ENCODE measurements at places on chromosomes 3 and 15.
A peak's percentile ranks its signal among the peaks of the same experiment; 100 is the strongest.

DNA sequence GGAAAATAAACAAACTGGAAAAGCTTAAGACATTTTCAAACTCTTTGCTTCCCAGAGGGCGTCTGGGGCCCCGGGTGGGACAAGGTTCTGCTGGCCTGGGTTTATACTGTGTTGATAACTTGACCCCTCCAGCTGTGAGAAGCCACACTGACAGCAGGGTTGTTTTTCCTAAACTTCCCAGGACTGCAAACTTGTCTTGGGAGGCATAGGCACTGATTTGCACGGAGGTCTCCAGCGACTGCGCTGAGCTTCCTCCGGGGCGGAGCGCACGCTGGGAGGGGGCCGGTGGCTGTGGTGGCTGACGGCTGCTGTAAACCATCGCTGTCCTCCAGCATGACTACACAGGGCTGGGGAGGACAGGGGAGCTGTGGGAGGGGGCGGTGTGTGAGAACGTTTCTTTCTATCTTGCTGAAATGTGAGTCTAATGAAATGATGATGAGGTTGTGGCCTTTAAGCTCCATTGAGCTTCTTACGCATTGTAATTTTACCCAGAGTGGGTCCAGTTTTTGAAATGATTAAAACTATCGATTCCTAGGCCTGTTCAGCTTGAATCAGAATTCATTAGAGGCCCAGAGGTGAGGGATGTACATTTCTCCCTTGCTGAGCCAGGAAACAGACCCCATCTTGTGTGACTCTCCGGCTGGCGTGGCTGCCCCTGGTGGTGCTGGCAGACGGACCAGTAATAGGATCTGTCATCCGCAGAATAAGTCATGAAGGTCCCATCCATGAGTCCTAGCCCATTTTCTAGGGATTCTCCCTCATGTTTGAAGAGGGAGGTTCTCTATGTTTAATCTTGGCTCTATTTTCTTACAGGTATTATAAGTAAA lies 40.5 kb upstream of the VPS8 start:
- DNase-seq, result no peak

GRCh38 chr3:27559835-27560234 lies 75.7 kb upstream of the SLC4A7 start:
- DNase-seq, result peak; percentile 73

DNA sequence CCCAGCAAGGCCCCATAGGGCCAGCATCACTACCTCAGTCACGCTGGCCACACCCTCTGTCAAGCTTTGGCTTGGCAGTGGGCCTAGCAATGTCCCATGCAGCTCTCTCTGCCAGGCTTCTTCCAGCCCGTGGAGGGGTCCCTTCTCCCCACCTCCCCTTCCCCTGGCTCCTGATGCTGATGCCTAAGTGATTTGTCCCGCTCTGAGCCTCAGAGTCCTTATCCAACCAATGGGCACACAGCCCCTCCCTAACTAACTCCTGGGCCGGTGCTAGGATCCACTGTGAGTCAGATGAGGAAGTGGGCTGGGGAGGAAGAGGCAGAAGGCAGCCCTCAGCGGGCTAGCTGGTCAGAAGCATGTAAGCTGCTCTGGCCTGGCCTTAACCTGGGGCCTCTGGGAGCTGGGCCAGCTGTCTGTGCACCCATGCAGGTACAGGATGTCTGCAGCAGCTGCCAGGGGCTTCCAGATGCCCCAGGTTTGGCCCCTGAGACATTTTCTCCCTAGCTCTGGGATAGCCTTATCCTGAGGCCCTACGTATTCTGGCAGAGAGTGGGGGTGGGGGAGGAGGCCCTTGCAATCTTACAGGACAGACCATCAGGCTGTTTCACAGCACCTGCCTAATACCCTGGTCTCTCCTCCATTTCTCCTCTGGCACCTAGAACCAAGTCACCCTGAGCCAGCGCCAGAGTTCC lies 740 bp upstream of the ZBTB47 start:
- peak; percentile 73 for DNase-seq

GRCh38 chr3:134754768-134755559 lies 40.1 kb upstream of the EPHB1 start:
- DNase-seq, result peak; percentile 64

DNA sequence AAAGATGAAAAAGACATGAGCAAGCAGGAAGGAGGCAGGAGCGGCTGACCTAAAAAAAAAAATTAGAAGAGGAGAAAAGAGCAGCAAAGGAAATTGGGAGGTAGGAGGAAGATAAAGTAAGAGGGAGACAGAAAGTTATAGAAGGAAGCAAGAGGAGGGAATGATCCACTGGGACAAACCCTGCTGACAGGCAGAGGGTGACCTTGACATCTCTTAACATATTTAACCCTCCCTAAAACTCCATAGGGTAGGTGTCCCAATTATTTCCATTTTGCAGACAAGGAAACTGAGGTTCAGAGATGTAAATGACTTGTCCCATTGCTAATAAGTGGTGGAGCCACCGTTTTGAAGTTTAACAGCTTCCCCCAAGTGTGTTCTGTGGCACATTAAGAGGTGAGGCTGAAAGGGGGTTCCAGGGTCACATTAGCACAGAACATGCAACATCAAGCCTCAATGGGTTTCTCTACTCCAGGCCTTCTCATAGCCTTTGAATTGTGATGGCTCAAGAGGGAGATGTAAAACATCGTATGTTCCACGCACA lies 37.4 kb upstream of the PRICKLE2 start:
- no peak for DNase-seq

DNA sequence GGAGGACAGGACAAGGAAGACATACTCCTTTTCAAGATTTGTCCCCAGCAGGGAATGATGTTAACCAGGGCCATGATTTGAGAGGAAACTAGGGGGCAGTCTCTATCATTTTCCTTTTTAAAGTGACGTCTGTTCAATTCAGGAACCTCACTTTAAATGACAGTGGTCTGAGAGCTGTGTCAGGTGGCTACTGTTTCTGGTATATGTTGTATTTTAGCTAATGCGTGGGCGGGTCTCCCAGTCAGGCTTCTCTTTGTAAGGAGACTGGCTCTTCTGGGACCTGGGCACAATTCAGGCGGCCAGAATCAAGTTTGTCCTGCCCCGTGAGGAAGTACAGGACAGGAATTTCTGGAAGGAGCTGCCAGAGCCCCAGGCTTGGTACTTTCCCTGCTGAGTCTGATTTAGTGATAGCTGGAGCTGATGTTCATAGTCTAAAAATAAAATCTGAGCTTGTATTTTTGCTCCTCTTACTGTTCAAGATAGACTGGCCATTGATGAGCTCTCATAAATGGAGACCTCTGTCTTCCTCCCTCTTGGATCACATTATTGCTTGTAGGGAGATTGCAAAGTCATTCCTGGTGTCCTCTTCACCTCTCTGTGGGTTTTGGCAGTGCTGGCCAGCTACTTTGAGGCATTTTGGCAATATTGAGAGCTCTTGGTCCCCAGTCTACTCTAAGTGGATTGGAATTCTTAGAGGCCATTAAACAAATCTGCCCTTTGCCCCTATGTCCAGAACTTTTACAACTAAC lies 25.6 kb downstream of the SQOR start:
- DNase-seq, result no peak

Data from right cardiac atrium (tissue), 5 donors.